Activated T-cell treated with anti-CD3 and anti-CD28 coated beads for 48 hours (primary cell): ENCODE measurements at places on chromosomes 16 and 17.

DNA sequence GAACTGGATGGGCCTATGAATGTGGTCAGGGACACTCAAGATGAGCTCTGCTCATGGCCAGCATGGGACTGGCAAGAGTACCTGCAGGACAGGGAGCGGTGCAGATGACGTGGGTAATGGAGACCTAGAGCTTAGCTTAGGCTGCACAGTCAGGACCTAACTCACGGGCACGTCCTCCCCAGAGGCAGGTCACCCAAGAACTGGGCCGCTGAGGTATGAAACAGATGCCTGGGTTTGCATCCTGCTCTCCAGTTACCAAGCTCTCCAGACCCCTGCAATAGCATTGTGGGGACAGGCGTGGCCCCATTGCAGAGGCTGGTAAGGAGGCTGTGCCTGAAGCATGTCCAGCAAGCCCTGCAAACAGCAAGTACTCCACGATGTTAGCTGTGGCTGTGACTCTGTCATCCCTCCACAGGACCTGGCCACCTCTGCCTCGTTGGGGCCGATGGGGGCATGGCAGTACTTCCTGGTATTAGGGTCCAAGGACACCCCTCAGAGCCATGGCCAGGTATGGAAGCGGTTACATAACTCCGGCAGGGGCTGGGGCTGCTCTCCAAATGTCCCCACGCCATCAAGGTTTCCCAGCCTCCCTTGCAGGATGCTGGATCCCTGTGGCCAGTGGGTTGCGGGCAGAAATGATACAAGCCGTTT is 37.5 kb upstream of the RBFOX3 start:
- no peak for DNase-seq

GRCh38 chr16:53111078-53111791 is 56.4 kb downstream of the CHD9 start:
- no peak for DNase-seq

DNA sequence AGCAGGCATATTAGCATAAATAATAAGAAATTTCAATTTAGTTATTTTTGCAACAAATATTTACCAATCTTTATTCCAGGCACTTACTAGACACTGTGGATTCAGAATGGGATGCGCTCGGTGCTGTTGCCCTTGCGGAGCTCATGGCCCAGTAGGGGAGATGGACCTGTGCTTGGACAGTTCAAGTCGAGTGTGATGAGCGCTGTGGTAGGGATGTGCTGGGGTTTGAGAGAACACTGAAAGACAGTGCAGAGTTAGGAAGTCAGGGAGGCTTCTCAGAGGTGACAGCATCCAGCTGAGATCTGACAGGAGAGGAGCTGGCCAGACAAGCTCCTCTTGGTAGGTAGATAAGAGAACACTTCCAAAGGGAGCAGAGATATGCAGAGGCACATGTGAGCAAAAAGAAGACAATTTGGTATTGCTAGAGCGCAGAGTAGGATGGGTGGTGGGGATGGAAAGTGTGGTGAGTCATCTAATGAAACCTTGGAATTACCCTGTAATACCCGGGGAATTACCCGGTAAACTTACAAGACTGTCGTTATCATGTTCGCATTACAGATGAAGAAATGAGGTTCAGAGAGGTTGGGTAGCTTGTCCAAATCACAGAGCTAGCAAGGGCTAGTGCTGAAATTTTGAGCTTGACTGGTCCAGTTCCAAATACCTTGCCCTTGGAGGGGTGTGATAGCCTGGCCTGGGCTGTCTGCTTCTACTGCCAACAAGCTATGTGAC is 298.1 kb upstream of the N4BP1 start:
- DNase-seq = no peak

- no peak for DNase-seq
These were observed 935 bp downstream of the USP32 start for GRCh38 chr17:60390925-60391470.

DNA sequence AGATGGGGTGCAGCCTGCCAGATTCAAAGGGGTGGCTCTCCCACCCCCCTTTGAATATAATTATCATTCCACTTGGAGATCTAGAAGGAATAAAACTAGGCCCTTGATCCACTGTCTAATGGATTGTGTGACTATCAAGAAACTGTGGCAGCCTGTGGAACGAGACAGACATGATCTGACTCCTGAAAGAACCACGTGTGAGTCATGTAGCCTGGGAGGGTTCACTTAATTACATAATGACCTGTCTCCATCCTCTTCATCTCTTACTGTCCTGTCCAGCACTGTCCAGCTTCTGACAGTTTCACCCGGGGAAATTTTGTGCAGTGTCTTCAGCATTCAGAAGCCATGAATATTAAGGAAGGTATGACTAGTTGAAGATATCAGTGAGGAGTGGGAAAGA is 43.3 kb upstream of the CDH13 start:
- DNase-seq = no peak

- no peak for DNase-seq
These were observed 5.1 kb upstream of the SPAG7 start for GRCh38 chr17:4972752-4973151.
